Type B pancreatic cell (in vitro differentiated cells): ENCODE measurements at places on chromosomes 4 and X. TPM values are rescaled to one million over a fixed set of nuclear protein-coding genes. Genes with fewer than 3 reads are reported as not detected.

SULT1E1 gene
- total RNA-seq: 64.9 and 80.7 TPM in 2 replicates

DNA sequence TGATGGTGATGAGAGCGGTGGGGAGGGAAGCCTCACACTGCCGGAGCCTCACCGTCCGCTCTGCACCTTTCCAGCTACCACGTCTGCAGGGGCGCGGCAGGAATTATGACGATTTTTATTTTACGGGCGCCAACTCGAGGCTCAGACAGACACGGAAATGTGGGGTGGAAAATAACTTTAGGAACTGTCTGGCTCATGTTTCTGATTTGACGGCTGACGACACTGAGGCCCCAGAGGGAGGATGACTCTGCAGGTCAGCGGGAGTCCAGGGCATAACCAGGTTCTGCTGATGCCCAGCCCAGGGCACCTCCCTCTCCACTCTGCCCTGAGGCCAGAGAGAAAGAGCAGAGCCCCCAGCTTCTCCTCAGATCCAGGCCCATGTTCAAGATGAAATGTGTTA, 43.9 kb downstream of the C4orf50 start:
- no peaks in the 10 kb centered on the region for H3K36me3 ChIP-seq
- DNase-seq: no peak
- peaks cover 31% of the 10 kb centered on the region for H3K27me3 ChIP-seq
- no peak overlapping the region for H3K4me3 ChIP-seq
- no peak overlapping the region for H3K27ac ChIP-seq
- H3K4me1 ChIP-seq: no peaks in the 10 kb centered on the region

DNA sequence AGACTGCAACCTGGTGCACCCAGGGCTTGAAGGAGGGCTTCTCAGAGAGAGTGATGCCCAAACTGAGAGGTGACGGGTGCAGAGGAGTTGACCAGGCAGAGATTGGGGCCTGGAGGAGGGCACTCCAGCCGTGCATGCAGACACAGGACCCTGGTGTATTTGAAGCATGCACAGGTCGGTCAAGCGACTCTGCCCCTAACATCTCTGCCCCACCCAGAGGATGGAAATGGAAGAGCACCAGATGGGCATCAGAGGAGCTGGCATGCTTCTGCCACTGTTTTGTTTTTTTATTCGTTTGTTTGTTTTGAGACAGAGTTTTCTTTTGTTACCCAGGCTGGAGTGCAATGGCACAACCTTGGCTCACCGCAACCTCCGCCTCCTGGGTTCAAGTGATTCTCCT, 320.9 kb downstream of the EVC2 start:
- DNase-seq: no peak
- no peak overlapping the region for H3K27ac ChIP-seq
- peaks cover 5% of the 10 kb centered on the region for H3K4me1 ChIP-seq

SPANXN3 gene
- not detected in 2 replicates for total RNA-seq

- H3K27me3 ChIP-seq: no peaks in the 10 kb centered on the region
- no peak overlapping the region for H3K27ac ChIP-seq
- H3K4me3 ChIP-seq: no peak overlapping the region
- H3K4me1 ChIP-seq: no peaks in the 10 kb centered on the region
Observed at GRCh38 chrX:41064018-41064417, 21.2 kb upstream of the USP9X start.

- DNase-seq: peak; percentile 87
- peak within 1 kb of the TSS; percentile 91 for H3K4me3 ChIP-seq
- peaks cover 10% of the 10 kb centered on the region for H3K4me1 ChIP-seq
- peak within 1 kb of the TSS; percentile 91 for H3K27ac ChIP-seq
- peaks cover 4% of the 10 kb centered on the region for H3K36me3 ChIP-seq
Observed at GRCh38 chr4:145481164-145481941, at the start of gene SMAD1. Gene SMAD1 (plus strand): TSS chr4:145481853. CDS start chr4:145514614, 32,761 bp downstream.

FAM156B gene
- total RNA-seq: 14.0 and 20.1 TPM in 2 replicates

- no peaks in the 10 kb centered on the region for H3K27me3 ChIP-seq
- DNase-seq: no peak
- H3K4me3 ChIP-seq: no peak overlapping the region
- no peaks in the 10 kb centered on the region for H3K36me3 ChIP-seq
Observed at GRCh38 chr4:114078636-114079035, 99.2 kb upstream of the ARSJ start.

SUPT20HL1 gene
- total RNA-seq: not detected in 2 replicates

TDO2 gene
- 8.0 and 10.6 TPM in 2 replicates for total RNA-seq

DNA sequence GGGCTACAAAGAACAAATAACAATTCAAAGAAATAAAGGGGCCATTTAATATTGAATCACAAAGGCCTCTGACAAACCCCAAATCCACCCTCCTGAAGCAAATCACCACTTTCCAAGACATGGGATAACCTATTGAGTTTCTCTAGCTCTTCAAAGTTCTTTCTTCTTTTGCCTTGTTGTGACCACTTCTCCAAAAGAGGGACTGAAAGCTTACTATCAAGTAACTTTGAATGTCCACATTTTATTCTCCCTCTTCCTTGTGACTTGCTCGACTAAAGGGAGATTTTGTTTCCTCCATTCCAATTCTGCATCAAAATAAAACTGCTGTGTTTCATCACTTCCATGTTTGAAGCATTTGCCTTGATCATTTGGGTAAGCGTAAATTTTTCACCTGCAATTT, 166.6 kb upstream of the SLC7A11 start:
- H3K27ac ChIP-seq: no peak overlapping the region
- peaks cover 9% of the 10 kb centered on the region for H3K4me1 ChIP-seq
- H3K36me3 ChIP-seq: no peaks in the 10 kb centered on the region
- H3K4me3 ChIP-seq: no peak overlapping the region
- DNase-seq: no peak

DNA sequence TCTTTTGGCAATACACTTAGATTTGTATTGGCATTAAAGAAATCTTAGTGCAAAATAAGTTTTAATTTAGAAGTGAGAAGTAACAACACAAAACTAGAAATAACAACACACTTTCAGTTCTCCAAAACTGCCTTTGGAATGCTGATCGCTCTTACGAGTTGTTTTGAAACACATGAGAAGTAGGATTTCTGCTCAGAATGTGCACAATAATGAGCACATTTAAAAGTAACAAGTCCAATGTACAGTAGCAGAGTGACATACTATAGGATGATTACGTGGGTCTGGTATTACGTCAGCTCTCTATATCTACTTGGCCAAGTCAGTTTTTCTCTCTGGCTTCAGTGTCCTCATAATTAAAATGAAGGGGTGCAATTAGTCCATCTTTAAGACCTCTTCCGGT, 164.8 kb downstream of the CHM start:
- DNase-seq: no peak
- H3K27ac ChIP-seq: no peak overlapping the region
- H3K4me1 ChIP-seq: no peaks in the 10 kb centered on the region

DNA sequence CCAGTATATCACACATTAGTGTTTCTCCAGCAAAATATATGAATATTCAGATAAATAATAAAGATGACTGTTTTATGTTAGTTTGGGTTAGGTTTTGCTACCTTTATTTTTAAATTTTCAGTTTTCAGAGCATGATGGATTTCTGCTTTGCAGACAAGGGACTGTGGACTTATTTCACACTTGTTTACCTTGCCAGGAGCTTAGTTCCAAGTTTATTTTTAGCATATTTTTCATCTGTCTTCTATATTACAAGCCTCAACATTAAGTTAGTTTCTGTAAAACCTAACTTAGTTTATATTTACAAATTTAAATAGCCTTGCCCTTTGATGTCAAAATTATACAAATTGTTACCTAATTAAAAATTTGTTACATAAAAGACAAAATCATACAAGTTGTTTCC, 163.4 kb downstream of the FBXW7 start:
- no peaks in the 10 kb centered on the region for H3K27me3 ChIP-seq
- DNase-seq: no peak
- no peak overlapping the region for H3K27ac ChIP-seq
- H3K4me1 ChIP-seq: no peaks in the 10 kb centered on the region

FAAH2 gene
- total RNA-seq: 5.8 and 9.3 TPM in 2 replicates

DNA sequence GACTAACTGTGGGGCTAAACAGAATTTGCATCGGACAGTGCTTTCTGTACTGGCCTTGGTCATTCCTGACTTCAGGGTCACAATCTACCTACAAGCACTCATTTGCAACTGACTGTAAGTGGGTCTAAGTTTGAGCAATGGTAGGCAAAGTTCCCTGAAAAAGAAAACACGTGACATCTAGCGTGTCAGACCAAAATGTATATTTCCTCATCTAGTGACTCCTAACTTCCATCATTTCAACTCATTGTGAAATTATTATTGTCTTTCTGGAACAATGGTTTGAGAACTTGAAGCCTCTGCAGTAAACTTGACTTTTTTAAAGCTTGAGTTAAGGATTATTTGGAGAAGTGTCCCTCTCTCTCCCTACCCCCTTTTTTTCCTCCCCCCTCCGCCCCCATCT, 113.6 kb downstream of the MID1 start:
- H3K27ac ChIP-seq: no peak overlapping the region
- no peaks in the 10 kb centered on the region for H3K27me3 ChIP-seq
- peaks cover 3% of the 10 kb centered on the region for H3K36me3 ChIP-seq
- H3K4me3 ChIP-seq: no peak overlapping the region

DNA sequence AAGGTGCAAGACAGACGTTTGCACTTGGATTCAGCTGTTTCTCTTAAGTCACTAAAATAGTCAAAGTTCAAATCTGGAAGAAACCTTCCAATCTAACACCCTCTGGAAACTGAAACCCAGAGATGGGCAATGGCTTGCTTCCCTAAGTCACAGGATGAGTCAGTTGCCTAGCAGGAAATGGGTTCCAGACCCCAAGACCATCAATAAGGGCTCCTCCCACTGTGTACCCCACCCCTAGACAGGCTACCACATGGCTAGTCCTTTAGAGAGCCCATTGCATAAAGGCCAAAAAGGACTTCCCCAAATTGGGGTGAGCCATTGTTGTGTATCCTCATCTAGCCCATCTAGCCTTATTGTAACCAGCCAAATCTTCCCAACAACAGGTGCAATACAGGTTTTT, 216.2 kb downstream of the HS6ST2 start:
- no peak for DNase-seq
- no peaks in the 10 kb centered on the region for H3K36me3 ChIP-seq
- no peaks in the 10 kb centered on the region for H3K27me3 ChIP-seq
- H3K27ac ChIP-seq: no peak overlapping the region

GRCh38 chr4:113159942-113160545, 110.6 kb downstream of the ANK2 start:
- H3K27ac ChIP-seq: no peak overlapping the region
- H3K36me3 ChIP-seq: no peaks in the 10 kb centered on the region
- H3K4me1 ChIP-seq: no peaks in the 10 kb centered on the region
- DNase-seq: no peak
- H3K4me3 ChIP-seq: no peak overlapping the region

- DNase-seq: no peak
- H3K27ac ChIP-seq: no peak overlapping the region
- peaks cover 3% of the 10 kb centered on the region for H3K27me3 ChIP-seq
- H3K4me1 ChIP-seq: no peaks in the 10 kb centered on the region
- no peak overlapping the region for H3K4me3 ChIP-seq
Observed at GRCh38 chrX:17046478-17047097, 100.1 kb downstream of the REPS2 start.

- H3K36me3 ChIP-seq: peaks cover 17% of the 10 kb centered on the region
- no peak overlapping the region for H3K27ac ChIP-seq
- H3K27me3 ChIP-seq: no peaks in the 10 kb centered on the region
- peaks cover 31% of the 10 kb centered on the region for H3K4me1 ChIP-seq
Observed at GRCh38 chr4:3406021-3406420, 35.7 kb upstream of the HGFAC start.

- no peaks in the 10 kb centered on the region for H3K27me3 ChIP-seq
- H3K27ac ChIP-seq: no peak overlapping the region
- peaks cover 19% of the 10 kb centered on the region for H3K4me1 ChIP-seq
- no peaks in the 10 kb centered on the region for H3K36me3 ChIP-seq
Observed at GRCh38 chr4:144340931-144341330, 200.4 kb upstream of the GYPA start.

DNA sequence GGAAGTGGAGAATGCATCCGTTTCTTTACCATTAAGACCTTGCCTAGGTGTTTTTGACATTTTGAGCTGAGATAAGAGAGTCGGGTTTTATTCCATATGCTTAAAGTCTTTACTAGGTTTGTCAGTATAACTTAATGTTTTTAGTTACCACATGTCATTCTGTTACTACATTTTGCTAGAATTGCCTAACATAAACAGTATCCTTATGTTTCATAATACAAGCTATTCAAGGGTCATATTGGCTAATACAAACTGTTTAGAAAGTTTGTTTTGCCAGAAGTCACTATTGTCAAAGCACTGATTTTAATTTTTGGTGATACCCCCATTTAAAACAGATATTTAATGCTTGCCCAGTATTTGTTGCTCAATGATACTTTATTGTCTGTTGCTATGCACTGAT, 427.7 kb upstream of the MAGEB2 start:
- H3K27ac ChIP-seq: no peak overlapping the region
- no peaks in the 10 kb centered on the region for H3K4me1 ChIP-seq
- H3K4me3 ChIP-seq: no peak overlapping the region
- H3K27me3 ChIP-seq: no peaks in the 10 kb centered on the region

LARP7 gene
- 43.5 and 43.8 TPM in 2 replicates for total RNA-seq

IL13RA2 gene
- total RNA-seq: 0.43 and 2.2 TPM in 2 replicates

GRCh38 chr4:129821073-129821472, 725.1 kb downstream of the C4orf33 start:
- no peak overlapping the region for H3K27ac ChIP-seq
- no peak for DNase-seq
- H3K36me3 ChIP-seq: no peaks in the 10 kb centered on the region
- peaks cover 3% of the 10 kb centered on the region for H3K4me1 ChIP-seq

CPZ gene
- total RNA-seq: 4.9 and 12.6 TPM in 2 replicates

GRCh38 chrX:129842510-129843208, 1.0 kb downstream of the ZDHHC9 start:
- peak overlapping the region; percentile 78 for H3K27ac ChIP-seq
- peaks cover 12% of the 10 kb centered on the region for H3K27me3 ChIP-seq
- peaks cover 23% of the 10 kb centered on the region for H3K4me1 ChIP-seq

FAM114A1 gene
- total RNA-seq: 33.9 and 54.2 TPM in 2 replicates

- peaks cover 33% of the 10 kb centered on the region for H3K4me1 ChIP-seq
- H3K27me3 ChIP-seq: no peaks in the 10 kb centered on the region
- H3K4me3 ChIP-seq: no peak overlapping the region
- no peak for DNase-seq
- no peaks in the 10 kb centered on the region for H3K36me3 ChIP-seq
Observed at GRCh38 chr4:138688408-138689085, 327.0 kb upstream of the NOCT start.

GRCh38 chr4:31283679-31284078, 563.5 kb downstream of the PCDH7 start:
- no peak for DNase-seq
- no peaks in the 10 kb centered on the region for H3K4me1 ChIP-seq
- no peak overlapping the region for H3K4me3 ChIP-seq
- no peak overlapping the region for H3K27ac ChIP-seq

DNA sequence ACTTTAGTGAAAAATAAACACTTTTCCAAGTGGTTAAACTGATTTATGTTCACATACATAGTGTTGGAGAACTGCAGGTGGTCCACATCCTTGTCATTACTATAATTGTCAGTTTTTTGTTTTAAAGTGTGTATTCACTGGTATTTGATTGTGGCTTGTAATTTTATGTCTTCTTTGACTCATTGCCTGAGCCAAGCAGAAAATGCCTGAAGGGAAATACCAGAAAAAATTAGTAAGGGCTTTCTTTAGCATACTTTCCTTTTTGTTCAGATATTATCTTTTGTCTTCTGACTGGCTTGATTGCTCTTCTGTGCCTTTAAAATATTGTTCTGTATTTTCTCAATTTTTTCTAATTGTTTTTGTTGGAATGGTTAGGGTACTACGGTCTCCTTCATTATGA, 981.3 kb downstream of the C4orf33 start:
- no peak for DNase-seq
- H3K27ac ChIP-seq: no peak overlapping the region
- H3K4me3 ChIP-seq: no peak overlapping the region
- peaks cover 4% of the 10 kb centered on the region for H3K27me3 ChIP-seq
